CD4-positive, alpha-beta T cell treated with Interleukin-10 for 1 hour (primary cell): ENCODE measurements at places on chromosomes 13 and 19.

DNA sequence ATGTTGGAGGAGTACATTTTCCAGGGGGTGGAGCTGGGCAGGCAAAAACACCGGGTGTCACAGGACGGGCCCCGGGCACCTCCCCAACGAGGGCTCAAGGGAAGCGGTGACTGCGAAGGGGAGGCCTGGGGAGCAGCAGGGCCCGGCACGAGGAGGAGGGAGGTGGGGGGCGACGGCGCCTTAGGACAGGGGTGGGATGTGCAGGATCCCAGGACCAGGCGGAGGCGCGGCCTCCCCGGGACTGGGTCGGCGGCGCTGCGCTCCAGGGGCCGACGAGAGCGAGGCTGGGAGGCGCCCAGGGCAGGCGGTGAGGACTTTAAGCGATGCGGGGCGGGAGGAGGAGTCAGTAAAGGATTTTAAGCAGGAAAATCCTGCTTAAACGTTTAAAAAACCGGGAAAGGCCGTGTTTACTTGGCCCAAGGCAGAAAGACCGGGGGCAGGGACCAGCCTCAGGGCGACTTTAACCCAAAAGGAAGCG is 427 bp downstream of the ZNF160 start:
- DNase-seq, result peak; percentile 48

GRCh38 chr13:28983641-28984040 is 163.5 kb downstream of the MTUS2 start:
- no peak for DNase-seq

DNA sequence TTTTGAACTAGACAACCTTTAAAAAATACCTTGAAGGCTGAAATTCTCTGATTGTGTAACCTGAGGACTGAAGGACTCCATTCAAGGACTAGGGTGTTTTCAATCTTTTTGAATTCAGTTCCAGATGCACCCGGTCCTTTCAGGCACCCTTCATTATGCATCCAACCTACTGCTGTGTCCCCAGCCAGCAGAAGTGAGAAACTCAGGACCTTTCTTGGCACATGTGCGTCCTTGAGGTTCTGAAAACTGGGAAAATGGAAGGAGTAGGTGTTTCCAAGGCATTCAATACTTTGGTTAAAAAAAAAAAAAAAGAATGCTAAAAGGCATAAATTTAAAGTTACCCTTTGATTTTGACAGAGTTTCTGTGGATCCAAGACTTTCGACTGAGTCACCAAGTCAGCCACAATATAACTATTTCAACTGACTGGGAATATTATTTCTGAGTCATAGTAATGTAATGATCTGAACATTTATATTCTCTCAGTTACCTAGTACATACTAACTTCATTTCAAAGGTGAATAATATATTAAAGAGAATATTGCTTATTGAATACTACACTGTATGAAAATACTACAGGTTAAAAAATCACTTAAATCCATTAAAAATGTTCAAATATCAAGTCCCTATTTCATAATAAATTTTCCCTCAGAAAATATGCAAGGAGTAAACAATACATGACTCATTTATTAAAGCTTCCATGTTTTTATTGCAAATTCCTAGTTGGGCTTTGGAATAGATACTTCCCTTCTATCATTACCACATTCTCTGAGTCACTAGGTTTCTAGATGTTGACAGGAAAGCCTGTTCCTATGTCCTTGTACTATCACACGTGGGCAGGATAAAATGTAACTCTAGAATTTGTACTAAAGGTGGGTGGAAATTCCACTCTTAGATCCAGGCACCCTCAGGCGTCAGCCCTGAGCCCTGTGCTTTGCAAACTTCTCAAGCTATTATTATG is 2.4 kb upstream of the ITGBL1 start:
- no peak for DNase-seq

GRCh38 chr13:31264151-31264550 is 64.4 kb downstream of the B3GLCT start:
- DNase-seq, result no peak

DNA sequence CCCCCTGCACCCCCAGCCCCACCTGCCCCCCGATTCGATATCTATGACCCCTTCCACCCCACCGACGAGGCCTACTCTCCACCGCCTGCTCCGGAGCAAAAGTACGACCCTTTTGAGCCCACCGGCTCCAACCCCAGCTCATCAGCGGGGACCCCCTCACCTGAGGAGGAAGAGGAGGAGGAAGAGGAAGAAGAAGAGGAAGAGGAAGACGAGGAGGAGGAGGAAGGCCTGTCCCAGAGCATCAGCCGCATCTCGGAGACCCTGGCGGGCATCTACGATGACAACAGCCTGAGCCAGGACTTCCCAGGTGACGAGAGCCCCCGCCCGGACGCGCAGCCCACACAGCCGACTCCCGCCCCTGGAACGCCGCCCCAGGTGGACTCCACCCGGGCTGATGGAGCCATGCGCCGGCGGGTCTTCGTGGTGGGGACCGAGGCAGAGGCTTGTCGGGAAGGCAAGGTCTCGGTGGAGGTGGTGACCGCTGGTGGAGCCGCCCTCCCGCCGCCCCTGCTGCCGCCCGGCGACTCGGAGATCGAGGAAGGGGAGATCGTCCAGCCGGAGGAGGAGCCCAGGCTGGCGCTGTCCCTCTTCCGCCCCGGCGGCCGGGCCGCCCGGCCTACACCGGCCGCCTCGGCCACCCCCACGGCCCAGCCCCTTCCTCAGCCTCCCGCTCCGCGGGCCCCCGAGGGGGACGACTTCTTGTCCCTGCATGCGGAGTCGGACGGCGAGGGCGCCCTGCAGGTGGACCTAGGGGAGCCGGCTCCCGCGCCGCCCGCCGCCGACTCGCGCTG is 9.2 kb downstream of the SCAF1 start:
- DNase-seq, result no peak

- no peak for DNase-seq
Observed at GRCh38 chr13:47112205-47112902, 215.5 kb upstream of the HTR2A start.

GRCh38 chr13:35724446-35724845 is 248.0 kb upstream of the MAB21L1 start:
- DNase-seq, result no peak

DNA sequence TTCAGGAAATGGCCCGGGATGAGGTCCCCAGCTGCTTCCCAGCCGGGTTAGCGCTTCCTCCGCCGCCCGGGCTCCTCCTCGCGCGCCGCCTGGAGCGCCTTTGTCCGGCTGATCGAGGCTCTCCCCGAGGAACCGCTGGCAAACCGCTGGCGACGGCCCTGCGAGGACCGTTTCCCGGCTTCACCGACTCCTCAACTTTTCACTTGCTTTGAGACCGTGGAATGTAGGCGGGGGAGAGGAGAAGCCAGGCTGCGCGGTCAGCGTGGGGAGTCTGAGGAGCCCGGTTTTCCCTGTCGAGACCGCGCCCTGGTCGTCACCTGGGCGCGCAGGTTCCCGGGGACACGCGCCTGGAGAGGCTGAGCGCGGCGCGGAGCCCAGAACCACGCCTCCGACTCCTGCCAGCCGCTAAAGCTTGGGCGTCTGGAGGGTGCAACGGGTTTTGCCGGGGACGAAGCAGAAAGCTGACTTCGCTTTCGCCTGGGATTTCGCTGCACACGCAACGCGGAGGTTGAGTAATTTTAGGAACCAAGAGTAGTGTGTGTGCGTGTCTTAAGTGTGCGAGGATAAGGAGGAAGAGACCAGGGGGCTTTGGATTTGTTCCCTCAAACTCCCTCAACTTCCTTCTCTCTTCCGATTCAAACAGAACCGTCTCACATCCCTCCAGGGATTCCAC is 7.3 kb upstream of the DGKH start:
- DNase-seq, result peak; percentile 27

GRCh38 chr13:36057041-36057440 is 74.1 kb downstream of the DCLK1 start:
- DNase-seq, result no peak

DNA sequence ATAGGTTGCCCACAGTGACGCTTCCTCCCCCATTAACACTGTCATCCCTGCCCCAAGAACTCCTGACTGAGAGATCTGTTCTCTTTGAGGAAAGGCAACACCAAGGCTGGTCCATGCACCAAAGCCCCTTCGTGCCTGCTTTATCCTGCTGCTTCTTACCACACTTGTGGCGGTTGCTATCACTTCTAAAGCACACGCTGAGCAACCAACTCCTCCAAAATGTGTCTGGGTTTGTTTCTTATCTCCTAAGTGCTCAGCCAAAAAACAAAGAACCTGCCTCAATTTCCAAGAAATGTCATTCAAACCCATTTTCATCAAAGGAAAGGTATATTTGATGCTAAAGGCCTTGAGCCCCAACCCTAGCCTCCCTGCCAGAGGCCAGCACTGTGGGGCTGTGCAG is 14.6 kb downstream of the ATP7B start:
- DNase-seq, result no peak

- no peak for DNase-seq
Observed at GRCh38 chr13:41700790-41701310, 243.5 kb downstream of the RGCC start.

DNA sequence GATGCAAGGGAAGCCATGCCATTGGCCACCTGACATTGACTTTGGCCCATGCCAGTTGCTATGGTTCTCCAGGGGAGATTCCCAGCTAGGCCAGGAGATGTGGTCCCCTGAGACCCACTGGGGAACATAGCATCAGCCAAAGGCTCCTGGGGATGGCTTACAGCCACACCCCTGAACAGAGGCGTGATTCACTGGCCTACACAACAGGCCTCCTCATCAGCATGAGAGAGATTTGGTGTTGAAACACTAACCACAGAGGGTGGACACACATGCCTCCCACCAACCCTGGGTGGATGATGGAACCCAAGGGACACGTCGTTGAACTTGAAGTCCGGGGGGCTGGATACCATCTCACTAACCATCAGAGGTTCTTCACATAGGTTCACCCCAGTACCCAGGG is 14.4 kb downstream of the IQCN start:
- no peak for DNase-seq

GRCh38 chr13:27834095-27834494 is 41.8 kb downstream of the GSX1 start:
- no peak for DNase-seq

DNA sequence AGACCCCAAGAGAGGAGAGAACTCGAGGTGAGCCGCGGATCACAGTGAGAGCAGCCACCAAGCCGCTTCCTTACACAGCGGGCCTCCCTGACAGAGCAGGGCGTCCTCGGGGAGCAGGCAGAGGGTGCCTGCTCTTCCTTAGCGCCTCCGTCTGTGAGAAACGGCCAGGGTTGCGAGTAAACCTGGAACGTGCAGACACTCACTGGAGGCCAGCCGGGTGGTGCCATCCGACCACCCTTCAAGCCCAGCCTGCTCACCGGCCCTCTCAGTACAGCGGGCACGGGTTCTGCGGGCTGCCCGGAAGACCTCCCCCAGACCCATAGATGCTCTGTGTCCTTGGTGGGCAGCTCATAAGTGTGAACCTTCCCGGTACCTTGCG is 9.6 kb downstream of the DOT1L start:
- no peak for DNase-seq

DNA sequence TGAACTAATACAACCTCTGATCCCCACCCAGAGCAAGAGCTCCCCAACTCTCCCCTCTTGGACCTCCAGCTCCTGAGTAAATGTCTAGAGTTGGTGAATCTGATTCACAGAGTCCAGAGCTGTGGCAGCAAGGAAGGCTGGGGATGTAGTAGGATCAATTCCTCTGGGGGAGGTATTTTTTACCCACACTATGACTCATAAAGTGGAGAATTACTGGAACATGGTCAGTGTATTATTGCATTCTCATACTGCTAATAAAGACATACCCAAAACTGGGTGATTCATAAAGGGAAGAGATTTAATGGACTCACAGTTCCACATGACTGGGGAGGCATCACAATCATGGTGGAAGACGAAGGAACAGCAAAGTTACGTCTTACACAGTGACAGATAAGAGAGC is 496.7 kb downstream of the EFNB2 start:
- DNase-seq, result no peak

DNA sequence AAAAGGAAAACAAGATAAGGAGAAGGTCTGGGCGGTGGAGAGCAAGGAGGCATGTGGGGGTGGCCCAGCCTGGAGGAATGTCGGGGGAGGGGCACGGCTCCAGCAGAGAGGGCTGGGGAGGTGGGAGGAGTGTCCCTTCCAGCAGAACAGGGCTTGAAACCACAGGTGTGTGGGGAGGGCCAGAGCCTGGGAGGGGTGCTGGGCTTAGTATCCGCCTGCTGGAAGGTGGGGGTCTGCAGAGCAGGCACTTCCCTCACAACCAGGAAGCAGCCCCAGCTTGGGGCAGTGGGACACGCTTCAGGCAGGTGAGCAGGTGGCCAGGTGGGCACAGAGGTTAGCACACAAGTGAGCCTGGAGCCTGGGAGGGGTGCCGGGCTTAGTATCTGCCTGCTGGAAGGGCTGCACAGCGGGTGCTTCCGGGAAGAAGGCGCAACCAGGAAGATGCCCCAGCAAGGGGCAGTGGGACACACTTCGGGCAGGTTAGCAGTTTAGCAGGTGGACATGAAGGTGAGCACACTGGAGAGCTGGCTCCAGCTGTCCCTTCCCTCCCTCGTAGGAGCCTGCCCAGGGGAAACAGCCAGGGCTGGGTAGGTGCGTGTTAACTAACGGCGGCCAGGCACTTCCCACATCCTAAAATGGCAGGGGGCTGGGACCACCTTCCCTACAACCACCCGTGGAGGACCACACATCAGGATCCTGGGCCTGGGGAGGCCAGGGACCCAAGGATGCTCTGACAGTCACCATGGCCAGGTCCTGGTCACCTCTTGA is 3.0 kb downstream of the GAS6 start:
- no peak for DNase-seq

DNA sequence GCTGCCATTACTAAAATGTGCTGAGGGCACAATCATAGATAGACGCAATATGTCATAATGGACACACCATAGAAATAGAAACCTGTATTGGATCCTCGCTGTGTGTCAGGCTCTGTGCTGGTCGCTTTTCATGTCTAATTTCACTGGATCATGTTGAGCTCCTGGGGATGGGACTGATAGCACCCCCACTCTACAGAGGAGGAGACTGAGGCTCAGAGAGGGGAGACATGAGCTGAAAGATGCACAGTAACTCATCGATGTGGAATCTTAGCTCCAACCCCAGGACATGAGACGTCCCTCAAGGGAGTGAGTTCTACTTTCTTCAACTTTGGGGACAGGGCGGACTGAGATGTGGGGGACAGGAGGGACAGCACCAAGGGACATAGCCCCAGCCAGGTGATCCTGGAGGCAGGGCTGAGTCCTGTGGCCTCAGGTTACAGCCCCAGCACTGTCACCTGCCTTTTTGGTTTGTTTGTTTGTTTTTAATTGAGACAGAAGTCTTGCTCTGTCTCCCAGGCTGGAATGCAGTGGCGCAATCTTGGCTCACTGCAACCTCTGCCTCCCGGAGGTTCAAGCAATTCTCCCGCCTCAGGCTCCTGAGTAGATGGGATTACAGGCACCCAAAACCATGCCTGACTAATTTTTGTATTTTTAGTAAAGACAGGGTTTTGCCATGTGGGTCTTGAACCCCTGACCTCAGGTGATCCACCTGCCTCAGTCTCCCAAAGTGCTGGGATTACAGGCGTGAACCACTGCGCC is 6.6 kb upstream of the GIPC1 start:
- no peak for DNase-seq
